ENCODE measurements at places on chromosomes 6 and 20.

DNA sequence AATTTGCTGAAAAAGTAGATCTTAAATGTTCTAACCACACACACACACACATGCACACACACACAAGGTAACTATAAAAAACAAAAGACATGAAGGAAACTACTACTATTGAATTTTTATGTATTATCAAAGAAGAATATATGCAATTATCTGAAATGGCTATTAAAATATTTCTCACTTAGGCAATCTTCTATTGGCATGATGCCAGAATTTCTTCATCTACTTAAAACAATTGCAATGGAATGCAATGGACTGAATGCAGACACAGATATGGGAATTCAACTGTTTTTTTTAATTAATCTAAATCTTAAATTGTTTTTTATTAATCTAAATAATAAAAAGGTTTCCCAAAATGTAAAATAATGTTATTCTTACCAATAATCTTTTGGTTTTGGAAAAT lies 152.6 kb upstream of the SMLR1 start:
- no peak for DNase-seq

DNA sequence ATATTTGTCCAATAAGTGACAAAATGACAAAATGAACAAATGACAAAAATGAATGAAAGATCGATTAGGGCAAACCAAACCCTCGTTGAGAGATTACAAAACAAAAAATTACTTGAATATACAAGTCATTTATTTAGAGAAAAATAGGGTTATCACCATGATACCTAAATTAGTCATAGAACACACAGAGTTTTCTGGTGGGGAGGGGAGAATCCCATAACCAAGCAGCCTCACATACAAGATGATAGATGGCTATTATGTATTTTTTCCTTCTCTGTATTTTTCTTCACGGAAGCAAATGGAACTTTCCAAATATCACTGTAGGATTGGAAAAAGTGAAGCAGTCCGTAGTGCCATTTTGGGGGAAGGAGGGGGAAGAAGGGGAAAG lies 28.5 kb upstream of the BMP6 start:
- DNase-seq: no peak

- DNase-seq: no peak
Measured at GRCh38 chr20:23823621-23824324, 2.8 kb downstream of the CST2 start.

DNA sequence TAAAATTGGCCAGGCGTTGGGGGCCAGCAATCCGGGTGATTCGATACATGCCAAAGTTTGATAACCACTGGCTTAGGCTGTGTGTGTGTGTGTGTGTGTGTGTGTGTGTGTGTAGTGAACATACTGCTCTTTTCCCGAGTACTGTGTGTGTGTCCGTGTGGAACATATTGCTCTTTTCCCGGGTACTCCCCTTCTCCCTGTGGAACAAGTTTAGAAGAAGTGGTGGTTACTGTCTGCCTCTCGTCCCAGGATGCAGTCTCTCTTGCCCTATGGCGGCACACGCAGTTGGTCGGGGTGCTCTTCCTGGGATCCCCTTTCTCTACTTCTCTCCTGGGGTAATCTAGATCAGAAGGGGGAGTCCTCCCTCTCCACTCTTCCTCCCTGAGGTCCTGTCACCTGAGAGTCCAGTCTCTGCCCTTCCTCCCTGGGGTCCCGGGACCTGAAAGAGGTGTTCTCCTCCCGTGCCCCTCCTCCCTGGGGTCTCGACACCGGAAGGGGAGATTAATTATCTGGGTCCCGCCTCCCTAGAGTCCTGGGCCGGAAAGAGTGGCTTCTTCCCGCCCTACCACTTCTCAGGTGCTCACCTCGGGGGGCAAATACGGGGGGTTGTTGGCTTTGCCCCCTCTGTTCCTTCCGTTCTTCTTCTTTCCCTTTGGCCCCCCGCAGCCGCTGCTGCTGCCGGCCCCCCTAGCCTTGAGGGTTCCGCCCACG lies 516 bp downstream of the GTPBP2 start:
- DNase-seq: peak; percentile 83

GRCh38 chr6:156912431-156912830 lies 135.3 kb downstream of the ARID1B start:
- DNase-seq: no peak

DNA sequence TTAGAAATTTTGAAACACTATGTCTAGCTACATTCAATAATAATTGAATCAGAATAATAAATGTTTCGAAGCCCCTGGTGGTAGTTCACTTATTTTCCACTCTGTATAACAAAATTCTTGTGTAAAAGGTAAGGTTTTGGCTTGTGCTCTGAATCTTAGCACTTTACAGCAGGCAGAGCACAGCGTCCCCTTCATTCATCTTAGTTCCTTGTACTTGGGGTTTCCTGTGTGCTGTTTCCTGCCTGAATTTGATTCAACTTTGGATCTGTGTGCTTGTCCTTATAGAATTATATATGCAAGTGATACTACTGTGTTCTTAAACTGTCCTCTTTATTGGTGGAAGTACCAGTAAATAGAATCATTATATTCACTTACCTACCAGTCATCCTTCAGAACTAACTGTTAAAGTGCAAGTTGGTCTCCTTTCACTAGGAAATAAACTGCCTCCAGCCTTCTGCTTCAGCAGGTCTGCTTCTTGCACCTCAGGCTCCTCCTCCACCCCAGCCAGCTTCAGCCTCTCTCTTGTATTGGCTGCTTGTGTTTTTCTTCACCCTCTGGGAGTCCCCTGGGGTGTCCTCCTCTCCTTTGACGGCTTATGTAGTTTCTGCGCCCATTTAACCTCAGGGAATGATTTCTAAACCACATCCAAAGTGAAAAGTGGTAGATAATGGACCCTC lies 28.8 kb upstream of the TULP4 start:
- DNase-seq: peak; percentile 67

- no peak for DNase-seq
Measured at GRCh38 chr6:18663011-18663410, 275.9 kb downstream of the RNF144B start.

DNA sequence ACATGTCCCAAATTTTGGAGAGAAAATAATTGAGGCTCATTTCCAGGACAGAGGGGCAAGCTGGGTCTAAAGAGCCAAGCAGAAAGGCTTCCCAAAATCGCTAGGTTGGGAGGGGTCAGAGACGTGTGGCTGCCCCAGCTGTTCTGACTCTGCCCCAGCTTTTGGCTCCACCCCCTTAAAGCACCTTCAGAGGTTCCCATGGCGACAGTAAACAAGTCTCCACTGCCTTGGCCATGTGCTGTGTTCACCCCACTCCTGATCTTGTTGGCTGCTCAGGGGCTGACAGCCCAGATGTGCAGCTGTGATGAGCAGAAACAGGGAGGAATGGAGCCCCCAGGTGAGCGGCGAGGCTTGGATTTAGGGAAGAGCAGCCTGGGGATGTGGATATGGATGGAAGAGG lies 72.8 kb upstream of the SPTLC3 start:
- DNase-seq: no peak

- DNase-seq: no peak
Measured at GRCh38 chr20:57525328-57526086, 567 bp upstream of the CTCFL start.

Data from D341Med (cell line).